Left renal pelvis (tissue), 4 donors: ENCODE measurements at places on chromosomes 3 and 15. TPM values are rescaled to one million over a fixed set of nuclear protein-coding genes. Genes with fewer than 3 reads are reported as not detected.

DNA sequence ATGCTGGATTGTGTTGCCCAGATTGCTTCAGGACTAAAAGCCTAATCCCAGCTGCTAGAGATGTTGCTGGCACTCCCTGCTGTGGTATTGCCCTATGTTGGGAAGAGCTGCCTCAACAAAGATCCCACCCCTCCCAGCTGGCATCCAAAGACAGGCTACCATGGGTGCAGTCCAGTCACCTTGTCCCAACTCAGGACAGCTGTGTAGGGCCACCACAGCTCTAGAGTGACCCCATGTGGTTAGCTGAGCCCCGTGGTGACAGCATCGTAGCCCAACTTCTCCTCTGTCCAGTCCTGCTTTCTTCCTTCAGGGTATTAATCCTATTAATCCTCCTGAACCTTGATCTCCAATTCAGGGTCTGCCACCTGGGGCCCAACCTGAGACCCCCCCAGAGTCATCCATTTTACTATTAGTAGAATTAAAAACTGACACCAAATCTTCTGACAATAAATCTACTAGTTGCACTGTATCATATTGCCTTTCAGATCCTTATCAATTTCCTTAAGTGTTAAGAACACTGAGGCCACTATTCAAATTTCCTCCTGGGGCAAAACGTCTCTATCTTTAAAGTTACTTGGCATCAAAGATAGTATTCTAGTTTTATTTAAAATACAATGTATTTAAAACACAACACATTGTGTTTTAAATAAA is 83.5 kb downstream of the AQP9 start:
- DNase-seq: no peak

DNA sequence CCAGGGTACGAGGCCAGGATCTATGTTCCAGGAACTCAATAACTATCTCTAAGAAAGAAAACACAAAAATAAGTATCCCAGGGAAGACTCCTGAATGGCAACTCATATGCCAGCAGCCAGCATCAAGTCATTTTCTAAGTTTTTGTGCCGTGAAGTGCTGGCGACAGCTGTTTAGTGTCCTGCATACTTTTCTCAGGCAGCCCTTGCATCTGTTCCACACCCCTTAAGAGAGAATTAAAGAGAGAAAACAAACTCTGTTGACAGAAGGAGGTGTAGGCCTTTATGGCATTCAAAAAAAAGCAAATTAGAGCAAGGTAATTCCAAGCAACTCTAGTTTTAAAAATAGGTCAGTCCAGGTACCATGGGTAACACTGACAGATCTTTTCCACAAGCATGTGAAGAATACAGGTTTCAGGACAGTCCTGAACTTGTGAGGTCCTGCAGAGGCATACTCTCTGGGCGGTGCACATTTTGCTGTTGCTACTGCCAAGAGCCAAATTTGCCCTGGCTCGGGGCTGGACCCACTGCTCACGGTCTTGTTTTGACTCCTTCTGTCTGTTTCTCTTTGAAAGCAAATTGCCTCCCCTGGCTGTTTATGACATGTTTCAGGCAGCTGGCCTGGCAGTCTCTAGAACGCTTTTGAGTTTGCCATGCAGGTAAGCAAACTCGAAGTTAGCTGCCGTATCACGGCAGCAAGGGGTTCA is 252.1 kb upstream of the ADAMTS9 start:
- DNase-seq: no peak

GRCh38 chr3:126085841-126086240 is 1.9 kb upstream of the SLC41A3 start:
- no peak for DNase-seq

DNA sequence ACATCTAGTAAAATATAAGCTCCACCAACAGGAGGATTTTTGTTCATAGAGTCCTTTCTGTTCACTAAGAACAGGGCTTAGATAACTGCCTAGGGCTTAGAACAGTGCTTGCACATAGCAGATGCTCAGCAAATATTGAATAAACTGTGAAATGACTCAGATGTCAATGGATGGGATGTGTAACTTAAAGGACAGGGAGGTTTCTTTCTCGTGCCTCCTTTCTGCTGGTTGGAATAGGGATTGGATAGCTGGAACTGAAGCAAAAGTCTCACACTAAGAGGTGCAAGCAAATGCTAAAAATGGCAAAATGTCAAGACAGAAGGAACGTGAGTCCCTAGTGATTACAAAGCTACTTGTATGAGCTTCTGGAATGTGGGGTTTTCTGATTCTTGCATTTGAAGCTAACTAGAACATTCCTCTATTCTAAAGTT is 392.8 kb upstream of the WNT5A start:
- no peak for DNase-seq

DNA sequence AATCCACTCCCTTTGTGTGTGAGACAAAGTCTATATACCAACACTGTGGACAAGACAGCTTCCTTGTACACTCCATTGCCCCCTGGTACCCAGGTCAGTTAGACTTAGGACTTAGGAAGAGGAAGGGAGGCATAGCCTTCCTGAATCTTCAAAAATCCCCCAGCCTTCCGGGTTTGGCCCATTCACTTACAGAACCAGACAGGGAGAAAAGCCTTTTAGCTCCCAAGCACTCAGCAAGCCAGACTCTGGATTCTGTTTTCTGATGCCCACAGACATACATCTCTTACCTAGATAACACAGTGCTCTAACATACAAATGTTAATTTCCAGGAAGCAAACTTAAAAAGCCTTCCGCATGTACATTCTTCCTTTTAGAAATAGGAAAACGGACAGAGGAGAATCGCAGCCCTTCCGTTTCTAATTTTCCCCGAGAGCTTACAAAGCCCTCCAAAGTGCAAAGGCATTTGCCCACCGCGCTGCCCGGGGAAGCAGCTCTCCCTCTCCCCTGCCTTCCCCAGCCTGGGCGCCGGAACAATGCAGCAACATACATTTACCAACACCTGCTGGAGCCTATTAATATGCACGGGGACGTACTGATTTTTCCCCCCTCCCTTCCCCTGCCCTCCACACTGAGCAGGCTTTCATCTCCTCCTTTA is 442.0 kb downstream of the MAGI1 start:
- no peak for DNase-seq

DNA sequence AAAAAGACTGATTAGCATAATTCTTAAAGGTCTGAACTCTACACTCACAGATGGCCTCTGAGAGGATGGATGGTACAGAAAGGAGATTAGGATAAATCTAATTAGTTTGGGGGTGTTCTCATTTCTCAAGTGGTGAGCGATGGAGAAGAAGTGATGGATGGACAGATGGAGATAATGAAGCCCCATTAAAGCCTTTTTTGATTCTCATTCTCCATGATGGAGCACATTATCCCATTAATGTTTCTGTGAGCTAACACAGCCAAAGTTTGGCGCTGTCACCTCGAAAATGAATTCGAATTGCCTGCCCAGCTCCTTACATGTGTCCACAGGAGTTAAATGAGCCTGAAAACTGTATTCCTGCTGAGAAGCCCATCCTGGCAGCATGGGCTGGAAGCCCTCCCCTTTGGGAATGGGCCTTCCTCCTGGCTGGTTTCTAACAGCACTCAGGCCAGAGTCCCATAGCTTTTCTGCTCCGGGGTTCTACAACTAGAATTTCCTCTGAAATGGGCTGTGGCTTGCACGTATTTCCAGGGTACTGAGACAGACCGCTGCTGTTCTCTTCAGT is 726.0 kb upstream of the CFAP20DC start:
- DNase-seq: no peak

- no peak for DNase-seq
These were observed 246.7 kb downstream of the SHOX2 start for GRCh38 chr3:157859541-157859940.

GRCh38 chr3:40923651-40924050 is 275.7 kb upstream of the CTNNB1 start:
- DNase-seq: no peak

DNA sequence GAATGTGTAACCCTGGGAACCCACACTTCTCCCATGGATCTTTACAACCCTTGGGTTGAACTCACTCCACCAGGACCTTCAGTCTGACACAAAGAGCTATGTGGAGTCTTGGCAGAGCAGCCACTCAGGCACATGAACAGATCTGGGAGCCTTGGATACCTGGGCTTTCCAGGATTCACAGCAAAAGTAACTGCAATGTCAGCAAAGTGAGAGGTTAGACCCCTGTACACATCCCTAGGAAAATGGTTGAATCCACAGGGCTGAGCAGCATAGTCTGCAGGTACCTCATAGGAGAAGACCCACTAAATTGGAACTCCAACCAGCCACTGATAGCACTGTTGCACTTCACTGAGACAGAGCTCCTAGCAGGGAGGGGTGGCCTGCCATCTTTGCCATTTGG is 59.6 kb downstream of the ILDR1 start:
- no peak for DNase-seq

- DNase-seq: no peak
These were observed 4.3 kb downstream of the RIOX2 start for GRCh38 chr3:97967966-97968365.

DNA sequence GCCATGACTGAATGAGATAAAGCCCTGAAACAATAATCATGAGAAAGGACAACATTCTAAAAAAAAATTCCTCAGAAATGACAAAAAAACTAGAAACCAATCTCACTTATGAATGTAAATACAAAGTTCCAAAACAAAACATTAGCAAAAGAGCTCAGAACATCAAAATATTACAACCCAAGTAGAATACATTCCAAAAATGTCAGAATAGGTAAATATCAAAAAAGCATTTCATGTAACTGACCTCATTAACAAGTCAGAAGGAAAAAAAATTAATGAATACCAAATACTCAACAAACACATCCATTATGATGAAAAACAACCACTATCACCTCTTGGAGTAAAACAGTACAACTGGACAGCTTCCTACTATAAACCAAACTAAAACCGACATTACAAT is 93.1 kb downstream of the DLG1 start:
- no peak for DNase-seq

GRCh38 chr15:91368611-91369010 is 268.6 kb downstream of the SV2B start:
- no peak for DNase-seq

DNA sequence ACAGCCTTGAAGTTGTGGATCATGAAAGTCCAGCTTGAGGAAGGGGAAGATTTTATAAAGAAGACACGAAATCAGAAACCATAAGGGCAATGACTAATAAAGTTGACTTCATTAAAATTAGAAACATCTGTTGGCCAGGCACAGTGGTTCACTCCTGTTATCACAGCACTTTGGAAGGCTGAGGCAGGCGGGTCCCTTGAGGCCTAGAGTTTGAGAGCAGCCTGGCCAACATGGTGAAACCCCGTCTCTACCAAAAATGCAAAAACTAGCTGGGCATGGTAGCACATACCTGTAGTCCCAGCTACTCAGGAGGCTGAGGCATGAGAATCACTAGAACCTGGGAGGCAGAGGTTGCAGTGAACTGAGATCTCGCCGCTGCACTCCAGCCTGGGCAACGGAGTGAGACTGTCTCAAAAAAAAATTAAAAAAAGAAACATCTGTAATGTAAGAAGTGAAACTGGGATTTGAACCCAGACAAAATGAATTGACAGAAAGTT is 7.9 kb upstream of the UBXN7 start:
- no peak for DNase-seq

- no peak for DNase-seq
These were observed 8.8 kb downstream of the KLHL24 start for GRCh38 chr3:183644244-183644643.

- DNase-seq: no peak
These were observed 5.5 kb downstream of the DAZL start for GRCh38 chr3:16599694-16600093.

GRCh38 chr15:63004211-63004610 is 38.3 kb upstream of the TPM1 start:
- DNase-seq: no peak

DNA sequence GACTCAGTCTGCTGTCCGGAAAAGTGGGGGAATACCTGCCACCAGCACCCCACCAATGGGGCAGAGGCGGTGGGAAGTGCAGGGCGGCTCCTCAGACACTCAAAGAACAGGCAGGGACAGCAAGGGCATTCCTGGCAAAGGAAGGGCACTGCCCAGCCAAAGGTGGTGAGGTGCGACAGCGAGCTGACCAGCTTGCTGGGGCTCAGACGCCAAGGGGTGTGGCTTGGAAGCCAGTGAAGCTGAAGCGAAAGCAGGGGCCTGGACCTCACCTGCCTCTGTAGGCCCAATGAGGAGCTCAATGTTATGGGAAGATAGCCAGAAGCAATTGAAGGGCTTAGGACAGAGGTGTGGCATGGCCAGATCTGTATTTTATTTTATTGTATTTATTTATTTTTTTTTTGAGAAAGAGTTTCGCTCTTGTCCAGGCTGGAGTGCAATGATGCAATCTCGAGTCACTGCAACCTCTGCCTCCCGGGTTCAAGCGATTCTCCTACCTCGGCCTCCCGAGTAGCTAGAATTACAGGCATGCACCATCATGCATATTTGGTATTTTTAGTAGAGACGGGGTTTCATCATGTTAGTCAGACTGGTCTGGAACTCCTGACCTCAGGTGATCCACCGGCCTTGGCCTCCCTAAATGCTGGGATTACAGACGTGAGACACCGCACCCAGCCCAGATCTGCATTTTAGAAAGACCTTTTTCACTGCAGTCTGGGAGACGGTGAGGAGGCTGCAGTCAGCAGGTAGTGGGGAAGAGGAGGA is 4.4 kb upstream of the LMAN1L start:
- DNase-seq: no peak

- no peak for DNase-seq
These were observed 1.5 kb downstream of the ZNF639 start for GRCh38 chr3:179324270-179324754.

DNA sequence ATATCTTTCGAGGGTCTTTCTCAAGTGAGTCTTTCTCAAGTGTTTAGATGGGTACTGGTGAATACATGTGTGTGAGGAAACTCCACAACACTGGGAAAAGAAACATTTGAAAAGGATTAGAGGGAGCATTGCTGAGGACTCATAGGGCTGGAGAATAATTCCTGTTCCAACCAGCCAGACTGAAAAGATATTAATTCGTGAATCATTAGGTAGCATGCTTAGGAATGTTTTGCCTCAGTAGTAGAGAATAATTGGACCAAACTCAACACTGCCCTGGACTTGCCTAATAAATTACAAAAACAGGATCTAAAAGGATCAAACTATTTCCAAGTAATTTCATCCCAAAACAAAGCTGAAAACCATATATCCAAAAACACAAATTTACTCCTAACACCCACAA is 17.3 kb downstream of the PP2D1 start:
- DNase-seq: no peak

DNA sequence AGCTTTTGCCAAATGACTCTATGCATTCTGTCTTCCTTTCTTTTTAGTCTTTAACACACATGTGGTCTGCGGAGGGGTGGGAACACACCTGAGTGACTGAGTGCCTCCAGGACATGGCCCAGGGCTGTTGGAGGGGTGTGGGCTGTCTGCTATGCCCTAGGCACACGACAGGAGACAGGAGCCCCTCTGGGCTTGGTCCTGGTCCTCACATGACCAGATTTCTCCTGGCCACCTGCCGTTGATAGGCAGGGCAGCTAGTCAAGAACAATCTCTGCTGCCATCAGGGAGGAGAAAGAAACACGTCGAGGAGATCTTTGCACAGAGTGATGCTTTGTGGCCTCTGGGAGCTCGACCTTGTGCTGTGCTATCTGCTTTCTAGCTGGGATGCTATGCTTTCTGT is 176.6 kb downstream of the KLF13 start:
- DNase-seq: no peak

The EXD1 gene
- not detected for polyA plus RNA-seq

The ZNF80 gene
- polyA plus RNA-seq: 0.08 TPM

The VEPH1 gene
- 2.0 TPM for polyA plus RNA-seq

The GHSR gene
- not detected for polyA plus RNA-seq

The LEKR1 gene
- polyA plus RNA-seq: 4.1 TPM

The VIPR1 gene
- polyA plus RNA-seq: 0.71 TPM

The GLDN gene
- polyA plus RNA-seq: 0.52 TPM

The CASR gene
- polyA plus RNA-seq: 21.7 TPM

The GJD2 gene
- polyA plus RNA-seq: 0.04 TPM

The GOLGA8T gene
- not detected for polyA plus RNA-seq

The CMSS1 gene
- 31.3 TPM for polyA plus RNA-seq

The C3orf80 gene
- polyA plus RNA-seq: 0.34 TPM

The AHSG gene
- polyA plus RNA-seq: 1.9 TPM

The TEX55 gene
- polyA plus RNA-seq: not detected

The DGKG gene
- polyA plus RNA-seq: 0.56 TPM

The FRMD4B gene
- polyA plus RNA-seq: 46.8 TPM
